Activated CD8-positive, alpha-beta memory T cell treated with anti-CD3 and anti-CD28 coated beads, Interleukin-2, amount 50 U/mL, for 4 hours (primary cell): ENCODE measurements at places on chromosomes 11 and 22.
A peak's percentile ranks its signal among the peaks of the same experiment; 100 is the strongest.

DNA sequence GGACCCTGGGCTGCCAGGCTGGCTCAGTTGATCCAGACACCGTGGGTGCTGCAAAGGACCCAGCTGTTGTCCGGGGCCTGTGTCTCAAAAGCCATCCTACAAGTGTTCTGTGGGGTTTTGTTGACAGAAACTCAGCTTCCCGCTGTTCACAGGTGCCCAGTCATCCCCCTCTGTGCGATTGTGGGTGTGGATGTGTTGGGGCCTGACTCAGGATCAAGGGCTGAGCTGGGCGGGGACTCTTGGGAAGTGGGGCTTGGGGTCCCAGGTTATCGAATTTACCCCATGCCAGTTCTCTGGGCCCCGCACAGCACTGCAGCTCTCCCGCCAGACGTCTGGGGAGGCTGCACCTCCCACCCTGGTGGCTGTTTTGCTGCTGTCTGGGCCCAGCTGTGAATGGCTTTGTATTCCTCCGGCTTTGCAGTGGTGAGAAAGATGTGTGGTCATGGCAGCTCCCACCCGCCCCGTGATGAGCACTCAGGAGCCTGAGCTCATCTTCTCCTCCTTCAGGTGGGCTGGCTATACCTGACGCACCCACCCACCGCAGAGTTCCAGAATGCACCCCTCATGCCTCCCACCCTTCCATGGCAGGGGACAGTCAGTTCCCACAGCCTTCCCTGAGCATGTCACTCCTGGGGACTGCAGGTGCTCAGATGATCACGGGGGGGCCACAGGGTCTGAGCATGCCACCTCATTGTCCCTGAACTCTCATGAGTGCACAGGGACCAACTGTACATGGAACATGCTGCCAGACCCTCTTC, 3.6 kb upstream of the AP2A2 start:
- no peak for DNase-seq

GRCh38 chr11:85912414-85912813, 57.2 kb downstream of the CCDC83 start:
- DNase-seq: no peak

DNA sequence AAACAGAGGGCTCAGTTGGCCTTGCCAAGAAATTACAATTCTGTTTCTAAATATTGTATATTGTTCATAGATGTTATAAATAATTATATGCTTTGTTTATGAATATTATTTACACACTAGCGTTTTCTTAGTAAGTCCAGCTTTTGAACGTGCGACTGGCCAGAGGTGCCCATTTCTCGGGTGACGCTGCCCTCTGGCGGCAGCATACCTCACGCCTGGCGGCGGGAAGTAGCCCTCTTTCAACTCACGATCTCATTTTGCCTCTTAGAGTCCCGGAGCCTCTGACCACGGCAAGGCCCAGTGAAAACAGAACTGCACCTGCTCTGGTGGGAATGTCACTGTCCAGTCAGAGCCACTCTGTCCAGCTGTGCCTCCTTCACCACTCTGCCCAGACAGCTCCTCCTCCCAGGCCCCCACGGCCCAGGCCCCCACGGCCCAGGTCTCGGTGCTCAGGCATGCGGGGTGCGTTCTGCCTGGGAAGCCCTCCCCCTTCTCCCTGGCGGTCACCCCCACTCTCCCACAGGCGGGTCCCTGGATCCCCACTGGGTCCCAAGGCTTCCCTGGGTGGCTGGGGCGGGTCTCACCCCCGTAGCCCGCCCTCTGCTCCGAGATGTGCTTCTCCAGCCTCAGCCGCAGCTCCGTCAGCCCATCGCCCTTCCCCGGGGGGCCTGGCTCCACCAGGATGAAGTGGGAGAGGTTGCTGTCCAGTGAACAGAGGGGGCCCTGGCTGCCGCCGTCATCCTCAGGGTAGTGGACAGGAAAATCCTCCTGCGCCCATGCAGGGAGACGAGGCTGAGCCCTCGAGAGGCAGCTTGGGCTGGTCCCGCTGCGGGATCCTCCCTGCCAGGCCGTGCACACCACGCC, 19.3 kb downstream of the TSSC4 start:
- DNase-seq: peak; percentile 60

DNA sequence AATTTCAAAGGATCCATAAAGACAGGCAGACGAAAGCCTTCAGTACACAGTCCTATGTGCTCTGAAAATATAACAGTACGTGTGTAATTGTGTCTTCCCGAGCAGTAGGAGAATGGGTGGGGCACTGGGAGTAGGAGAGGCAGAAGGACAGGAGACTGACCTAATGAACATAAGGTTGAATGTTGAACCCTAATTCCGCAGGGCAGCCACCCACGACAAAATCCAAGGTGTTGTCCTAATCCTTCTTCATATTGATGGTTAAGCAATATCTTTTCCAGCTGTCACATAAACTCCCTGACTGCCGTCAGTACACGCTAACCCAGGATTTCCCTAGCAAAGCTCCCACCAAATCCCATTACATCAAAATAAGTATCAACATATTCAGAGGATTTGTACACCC, 34.5 kb downstream of the SPATA19 start:
- no peak for DNase-seq

- no peak for DNase-seq
Measured at GRCh38 chr11:14529321-14529720, 9.1 kb upstream of the PSMA1 start.

DNA sequence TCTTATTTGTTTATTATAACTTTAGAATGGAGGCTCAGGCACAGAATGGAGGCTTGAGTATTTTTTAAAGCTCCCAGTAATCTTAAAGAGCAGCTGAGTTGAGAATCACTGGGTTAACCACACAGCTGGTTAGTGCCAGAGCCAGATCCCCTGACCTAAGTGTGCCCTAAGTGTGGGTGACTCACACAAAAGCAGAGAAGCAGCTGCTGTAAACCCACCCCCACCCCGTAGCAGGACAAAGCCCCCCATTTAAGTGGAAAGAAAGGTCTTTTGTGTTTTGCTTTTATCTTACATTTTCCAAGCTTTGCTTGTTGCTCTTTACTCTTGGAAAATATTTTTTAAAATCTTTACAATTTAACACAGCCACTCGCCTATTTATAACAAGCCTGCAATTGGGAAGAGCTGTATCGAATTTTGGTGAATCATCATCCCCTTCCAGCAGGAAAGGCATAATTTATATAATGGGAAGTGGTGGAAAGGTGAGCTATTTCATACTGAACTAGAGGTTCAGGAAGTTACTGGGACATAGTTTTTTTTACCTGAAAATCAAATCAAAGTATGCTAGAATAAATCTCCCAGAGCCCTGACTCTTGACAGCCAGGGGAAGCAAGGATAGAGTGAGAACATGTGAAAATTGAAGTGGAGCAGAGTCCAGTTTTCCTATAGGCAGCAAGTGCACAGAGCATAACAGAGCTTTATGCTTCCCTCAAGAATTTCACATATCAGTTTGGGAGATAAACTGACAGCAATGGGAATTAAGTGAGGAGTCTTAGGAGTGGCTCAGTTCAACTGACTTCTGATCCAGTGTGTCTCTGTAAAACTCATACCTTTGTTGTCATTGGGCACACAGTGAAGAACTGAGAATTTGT, 405.7 kb downstream of the AASDHPPT start:
- no peak for DNase-seq

GRCh38 chr11:122145715-122146274, 29.8 kb upstream of the BLID start:
- DNase-seq: no peak

DNA sequence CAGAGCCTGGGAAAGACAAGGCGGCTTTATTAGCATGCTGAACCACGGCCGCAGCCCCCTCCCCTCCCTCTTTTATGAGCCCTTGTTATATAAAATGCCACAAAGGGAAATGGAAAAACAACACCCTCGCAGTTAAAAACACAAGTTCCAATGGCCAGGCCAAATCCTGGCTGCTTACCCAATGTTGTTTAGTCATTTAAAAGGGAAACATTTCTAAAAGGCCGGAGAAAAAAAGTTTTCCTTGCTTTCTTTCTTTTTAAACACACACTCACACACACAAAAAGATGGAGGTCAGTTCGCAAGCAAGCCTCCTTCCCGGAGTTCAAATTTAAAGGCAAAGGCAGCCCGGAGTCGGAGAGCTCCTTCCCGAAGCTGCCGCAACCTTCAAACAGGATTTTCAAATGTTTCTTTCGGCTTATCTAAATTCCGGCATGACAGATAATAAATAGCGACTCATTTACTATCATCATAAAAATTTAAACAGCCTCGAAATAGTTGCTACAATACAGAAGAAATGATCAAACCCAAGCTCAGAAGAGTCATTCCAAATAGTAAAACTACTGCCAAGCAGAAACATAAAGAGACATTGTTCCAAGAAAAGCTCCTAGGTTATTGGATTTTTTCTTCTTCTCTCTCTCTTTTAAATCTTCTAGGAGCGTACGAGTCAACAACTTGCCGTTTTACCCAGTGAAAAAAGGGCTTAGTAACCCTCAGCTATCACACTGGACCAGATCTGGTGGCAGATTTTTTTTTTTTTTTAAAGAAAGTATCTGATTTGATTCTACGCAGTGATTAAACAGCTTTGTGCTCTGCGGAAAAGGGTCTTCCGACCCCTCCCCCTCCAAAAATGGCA, 3.5 kb downstream of the PHF21B start:
- DNase-seq: no peak

GRCh38 chr11:68776442-68777235, 25.3 kb upstream of the TESMIN start:
- no peak for DNase-seq
